HTR-8/SVneo (cell line): ENCODE measurements at places on chromosomes 1 and 21.

GRCh38 chr1:8133657-8134430 is 107.7 kb upstream of the ERRFI1 start:
- DNase-seq = peak; percentile 46

DNA sequence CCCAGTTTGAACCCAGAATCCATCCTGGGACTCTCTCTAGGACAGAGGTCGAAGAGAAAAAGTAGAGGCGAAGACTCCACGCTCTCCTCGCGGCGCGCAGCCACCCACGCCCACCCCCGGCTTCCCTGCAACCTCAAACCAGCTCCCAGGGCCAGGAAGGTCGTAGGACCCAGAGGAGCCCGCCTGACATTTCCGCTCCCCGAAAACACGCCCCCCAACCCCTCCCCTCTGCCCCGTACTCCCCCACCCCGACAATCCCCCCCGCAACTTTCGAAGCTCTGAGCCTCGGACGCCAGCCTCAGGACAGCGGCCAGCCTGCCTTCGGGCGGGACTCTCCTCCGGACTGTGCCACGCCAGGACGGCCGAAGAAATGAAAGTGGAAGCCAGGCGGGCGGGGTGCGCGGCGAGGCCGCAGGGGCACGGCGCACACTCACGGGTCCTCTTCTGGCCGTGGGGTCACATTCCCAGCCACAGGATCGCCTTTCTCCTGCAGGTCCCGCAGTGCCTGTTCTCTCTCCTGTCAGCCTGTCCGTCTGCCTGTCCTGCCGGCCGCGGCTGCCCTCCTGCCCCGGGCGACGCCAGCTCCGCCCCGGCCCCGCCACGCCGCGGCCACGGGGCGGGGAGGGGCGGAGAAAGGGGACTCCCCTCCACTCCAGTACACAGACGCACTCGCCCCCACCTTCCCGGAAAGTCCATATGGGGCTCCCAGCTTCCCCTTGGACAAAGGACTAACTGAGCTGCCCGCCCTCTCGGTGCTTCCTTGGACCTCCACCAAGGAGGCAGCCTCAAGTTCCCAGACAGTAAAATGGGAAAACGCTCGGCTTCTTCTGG is at the start of gene MOB3C:
Gene MOB3C (minus strand): TSS at position 535 of the 831 bp plus-strand sequence. CDS start 3,490 bp downstream, outside the sequence.
- DNase-seq = peak; percentile 64

GRCh38 chr1:232795497-232796053 is 9.6 kb upstream of the MAP10 start:
- DNase-seq = no peak

DNA sequence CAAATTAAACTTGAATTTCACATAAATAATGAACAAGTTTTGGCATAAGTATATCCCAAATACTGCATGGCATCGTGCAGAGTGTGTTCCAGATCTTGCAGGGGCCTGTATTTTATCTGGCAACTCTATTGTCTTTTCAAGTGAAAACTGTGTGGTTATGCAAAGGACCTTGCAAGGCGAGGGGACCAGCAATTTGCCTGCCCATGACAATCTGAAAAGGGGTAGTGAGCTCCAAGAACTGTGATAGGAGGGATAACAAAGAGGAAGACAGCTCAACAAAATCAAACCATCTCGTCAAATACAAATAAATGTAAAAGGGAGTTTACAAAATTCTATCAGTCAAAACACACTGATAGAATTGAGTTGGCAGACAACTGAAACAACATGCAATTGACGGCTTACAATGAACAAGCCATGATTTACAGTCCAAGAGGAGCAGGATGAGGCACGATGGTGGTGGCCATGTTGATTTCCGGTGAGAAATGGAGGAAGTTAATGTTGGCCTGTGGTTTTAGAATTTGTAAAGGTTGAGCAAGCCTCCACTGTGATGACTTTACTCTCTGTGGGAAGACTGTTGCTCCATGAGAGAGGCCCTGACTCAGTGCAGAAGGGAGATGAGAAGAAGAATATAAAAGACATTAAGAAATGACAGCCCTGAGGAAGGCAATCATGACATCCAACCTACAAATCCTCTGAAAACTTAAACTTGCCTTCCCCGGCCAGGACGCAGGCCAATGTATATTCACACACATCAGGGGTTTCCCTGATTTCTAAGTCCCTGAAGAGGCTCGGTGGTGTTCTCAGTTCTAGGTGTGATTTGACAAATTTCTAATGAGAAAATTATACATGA is 132.2 kb downstream of the ADSS2 start:
- DNase-seq = no peak

DNA sequence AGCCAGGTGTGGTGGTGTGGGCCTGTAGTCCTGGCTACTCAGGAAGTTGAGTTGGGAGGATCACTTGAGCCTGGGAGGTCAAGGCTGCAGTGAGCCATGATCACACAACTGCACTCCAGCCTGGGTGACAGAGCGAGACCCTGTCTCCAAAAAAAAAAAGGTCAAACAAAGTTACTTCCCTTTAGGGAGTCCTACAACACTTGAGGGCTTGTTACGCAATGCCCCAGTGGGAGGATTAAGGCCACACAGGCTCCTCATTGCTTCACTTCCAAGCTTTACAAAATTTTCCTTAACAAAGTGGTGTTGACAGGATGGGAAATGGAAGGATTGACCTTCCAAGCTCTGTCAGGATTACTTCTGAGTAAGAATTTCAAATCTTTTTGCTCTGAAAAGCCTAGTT is 6.2 kb upstream of the EXTL1 start:
- no peak for DNase-seq

DNA sequence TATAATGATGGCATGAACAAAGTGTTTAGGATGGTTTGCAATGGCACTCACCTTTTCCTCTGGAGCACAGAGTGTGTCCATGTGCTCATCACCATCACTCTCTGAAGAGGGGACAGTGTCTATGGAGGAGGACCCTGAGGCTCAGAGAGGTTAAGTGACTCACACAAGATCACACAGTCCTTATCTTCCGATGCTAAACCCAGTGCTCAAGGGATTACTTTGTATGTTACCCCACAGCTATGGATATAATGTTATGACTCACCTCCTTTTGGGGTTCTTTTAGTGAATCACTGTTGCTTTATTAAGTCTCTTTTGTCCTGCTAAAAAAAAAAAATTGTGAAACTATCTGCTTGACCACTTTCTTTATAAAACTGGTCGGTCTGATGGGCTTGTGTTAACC is 67.6 kb downstream of the TENT5C start:
- DNase-seq = no peak
